ENCODE measurements at places on chromosomes 1 and 21.

GRCh38 chr1:153441238-153441755, 19.2 kb downstream of the S100A7 start:
- no peak for DNase-seq

GRCh38 chr1:245407983-245408382, 253.2 kb downstream of the KIF26B start:
- no peak for DNase-seq

- no peak for DNase-seq
These were observed 12.6 kb upstream of the EDN2 start for GRCh38 chr1:41497056-41497440.

GRCh38 chr21:18987520-18988026, 584.0 kb upstream of the TMPRSS15 start:
- no peak for DNase-seq

- no peak for DNase-seq
These were observed 16.5 kb downstream of the RGL1 start for GRCh38 chr1:183821309-183821888.

GRCh38 chr21:31299291-31300147, 44.5 kb downstream of the TIAM1 start:
- DNase-seq: no peak

Data from A673 (cell line).